Activated CD8-positive, alpha-beta memory T cell treated with anti-CD3 and anti-CD28 coated beads for 1 hour (primary cell): ENCODE measurements at places on chromosomes 7 and 10.

DNA sequence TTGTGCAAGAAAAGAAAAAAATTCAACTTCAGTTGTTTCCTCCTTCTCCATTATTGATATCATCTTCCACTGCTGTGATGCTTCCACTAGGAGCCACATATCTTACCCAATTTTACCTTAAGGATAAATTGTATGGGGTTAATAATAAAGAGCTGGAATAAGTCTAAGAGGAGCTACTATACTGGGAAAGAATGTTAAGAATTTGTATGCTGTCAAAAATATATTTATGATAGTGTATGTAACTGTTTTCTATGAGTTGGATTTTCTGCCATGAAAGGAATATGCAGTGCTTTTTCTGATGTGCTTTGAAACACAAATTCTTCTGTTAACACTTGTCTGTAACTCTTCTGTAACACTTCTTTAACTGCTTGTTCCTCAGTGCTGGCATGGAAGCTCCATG lies 219.1 kb downstream of the VTI1A start:
- no peak for DNase-seq

GRCh38 chr7:97090761-97091353 lies 26.6 kb upstream of the SDHAF3 start:
- DNase-seq, result no peak

DNA sequence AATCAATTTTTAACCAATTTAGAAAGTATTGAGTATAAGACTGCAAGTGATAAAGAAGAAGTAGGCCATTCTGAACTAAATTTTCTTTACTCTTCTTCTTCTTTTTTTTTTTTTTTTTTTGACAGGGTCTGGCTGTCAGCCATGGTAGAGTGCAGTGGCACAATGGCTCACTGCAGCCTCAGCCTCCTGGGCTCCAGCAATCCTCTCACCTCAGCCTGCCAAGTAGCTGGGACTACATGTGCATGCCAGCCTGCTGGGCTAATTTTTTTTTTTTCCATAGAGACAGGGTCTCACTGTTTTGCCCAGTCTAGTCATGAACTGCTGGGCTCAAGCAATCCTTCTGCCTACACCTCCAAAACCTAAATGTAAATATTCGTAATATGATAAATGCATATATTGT lies 63.2 kb downstream of the DGKB start:
- no peak for DNase-seq

DNA sequence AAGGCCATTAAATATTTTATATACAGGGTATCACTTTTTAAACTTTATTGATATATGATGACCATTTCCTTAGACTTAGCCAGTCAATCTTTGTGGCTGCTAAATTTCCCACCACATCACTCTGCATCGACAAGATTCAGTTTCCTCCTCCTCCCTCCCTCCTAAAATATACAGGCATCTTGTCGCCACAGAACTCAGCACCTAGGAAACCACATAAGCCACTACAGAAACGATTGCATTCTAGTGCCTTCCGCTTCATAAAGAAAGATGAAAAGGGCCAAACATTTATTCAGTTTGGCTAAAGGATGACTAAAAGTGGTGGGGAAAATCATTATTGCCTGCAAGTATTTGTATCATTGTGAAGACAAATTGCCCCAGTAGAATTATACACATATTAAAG lies 30.7 kb downstream of the ERCC6 start:
- no peak for DNase-seq

DNA sequence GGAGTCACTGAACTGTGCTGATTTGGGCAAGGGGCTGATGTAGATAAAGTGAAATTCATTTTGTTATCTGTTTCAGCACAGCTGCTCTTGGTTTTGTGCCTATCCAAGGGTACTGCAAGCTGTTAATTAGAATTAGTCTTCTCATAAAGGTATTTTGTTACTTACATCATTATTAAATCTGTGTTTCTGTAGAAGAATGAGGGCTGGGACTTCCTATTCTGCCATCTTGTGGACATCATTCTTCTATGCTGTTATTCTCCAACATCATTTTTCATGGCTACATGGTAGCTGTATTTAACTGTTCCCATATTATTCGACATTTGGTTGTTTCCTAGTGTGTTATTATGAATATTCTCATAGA lies 76.2 kb upstream of the CCDC71L start:
- no peak for DNase-seq

DNA sequence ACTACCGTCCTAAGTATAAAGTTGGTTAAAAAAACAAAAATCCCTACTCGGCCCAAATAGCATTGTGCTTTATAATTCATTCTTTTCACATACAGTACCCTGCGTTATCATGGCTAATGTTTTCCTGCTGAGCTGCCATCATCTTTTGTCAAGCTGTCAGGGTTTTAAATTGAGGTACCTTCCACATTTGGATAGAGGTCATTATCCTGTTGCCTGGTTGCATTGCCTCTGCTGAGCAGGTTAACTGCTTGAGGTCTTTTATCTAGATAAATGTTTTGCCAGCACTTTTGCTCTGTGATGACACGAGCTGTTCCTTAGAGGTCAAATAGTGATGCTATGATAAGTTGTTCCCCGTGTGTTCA lies 94.4 kb upstream of the FZD1 start:
- no peak for DNase-seq

GRCh38 chr10:14382531-14382930 lies 51.8 kb upstream of the FRMD4A start:
- no peak for DNase-seq

GRCh38 chr10:33612551-33612950 lies 278.1 kb upstream of the NRP1 start:
- DNase-seq, result no peak

- no peak for DNase-seq
Measured at GRCh38 chr10:132459301-132460003, 62.5 kb downstream of the PWWP2B start.

DNA sequence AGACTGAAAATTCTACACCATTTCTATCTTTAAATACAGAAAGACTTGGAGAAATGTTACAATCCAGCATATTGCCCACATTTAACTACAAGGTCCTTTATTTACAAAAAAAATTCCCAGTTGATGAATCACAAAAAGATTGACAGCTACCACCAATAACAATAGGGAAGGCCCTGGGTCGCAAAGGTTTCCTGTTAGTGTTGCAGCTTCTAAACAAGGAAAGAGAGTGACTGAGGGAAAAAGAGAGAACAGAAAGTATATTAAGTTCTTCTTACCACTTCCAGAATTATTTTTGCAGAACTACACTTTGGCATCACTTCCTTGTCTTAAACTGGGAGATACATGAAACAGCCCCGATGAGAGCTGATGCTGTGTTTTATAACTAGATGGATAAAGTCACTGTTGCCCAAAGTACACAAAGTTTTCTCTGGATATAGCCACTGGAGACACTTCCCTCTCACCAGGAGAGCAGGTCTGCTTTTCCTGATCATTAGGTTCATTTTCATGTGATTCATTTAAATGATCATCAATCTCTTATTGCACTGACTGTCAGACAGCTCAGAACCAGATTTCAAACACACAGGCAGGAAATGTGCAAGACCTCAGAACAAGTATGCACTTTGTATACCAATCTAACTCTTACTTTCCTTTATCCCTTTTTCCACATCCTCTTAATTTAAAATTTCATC lies 57.0 kb downstream of the SHTN1 start:
- DNase-seq, result no peak

DNA sequence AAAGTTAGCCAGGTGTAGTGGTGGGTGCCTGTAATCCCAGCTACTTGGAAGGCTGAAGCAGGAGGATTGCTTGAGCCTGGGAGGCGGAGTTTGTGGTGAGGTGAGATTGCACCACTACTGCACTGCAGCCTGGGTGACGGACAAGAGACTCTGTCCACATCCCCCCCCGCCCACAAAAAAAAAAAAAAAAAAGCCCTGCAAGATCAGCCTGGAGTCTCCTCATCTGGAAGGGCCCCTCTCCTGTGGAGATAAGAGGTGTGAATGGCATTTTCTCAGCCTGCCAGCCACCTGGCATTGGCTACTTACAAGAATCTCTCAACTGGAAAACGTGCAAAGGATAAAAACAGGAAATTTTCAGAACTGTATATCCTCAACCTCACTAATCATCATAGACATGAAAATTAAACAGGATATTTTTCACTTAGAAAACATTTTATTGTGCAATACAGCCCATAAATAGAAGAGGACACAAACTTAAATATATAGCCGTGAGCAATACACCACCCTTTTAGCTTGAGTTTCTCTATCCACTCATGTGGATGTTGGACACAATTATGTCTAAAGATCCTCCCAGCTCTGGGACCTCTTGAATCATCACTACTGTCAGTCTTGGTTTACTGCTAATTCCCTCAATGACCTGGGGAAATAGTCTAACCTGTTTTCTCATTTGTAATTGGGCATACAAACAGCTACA lies 11.3 kb upstream of the TSPAN15 start:
- DNase-seq, result no peak

- DNase-seq, result no peak
Measured at GRCh38 chr10:69374242-69374641, 42.5 kb downstream of the TACR2 start.

GRCh38 chr10:80421707-80422536 lies 13.6 kb downstream of the PRXL2A start:
- DNase-seq, result no peak

GRCh38 chr7:47026780-47027361 lies 555.0 kb downstream of the TNS3 start:
- DNase-seq, result no peak

GRCh38 chr7:88306590-88307048 lies at the start of gene STEAP4:
STEAP4 (minus strand) TSS chr7:88306894; CDS start chr7:88284269, 22,625 bp downstream.
- DNase-seq, result no peak
